Activated CD4-positive, alpha-beta T cell treated with anti-CD3 and anti-CD28 coated beads, Interleukin-2, amount 10 ng/mL, durations not matched to agents 24 days and 14 days (primary cell): ENCODE measurements at places on chromosomes 16 and 17.
A peak's percentile ranks its signal among the peaks of the same experiment; 100 is the strongest.

GRCh38 chr16:88374736-88375135, 8.0 kb upstream of the ZNF469 start:
- no peak for DNase-seq
- H3K4me1 ChIP-seq, result no peaks in the 10 kb centered on the region
- H3K27ac ChIP-seq, result no peak overlapping the region
- no peaks in the 10 kb centered on the region for H3K27me3 ChIP-seq
- no peak overlapping the region for H3K4me3 ChIP-seq

DNA sequence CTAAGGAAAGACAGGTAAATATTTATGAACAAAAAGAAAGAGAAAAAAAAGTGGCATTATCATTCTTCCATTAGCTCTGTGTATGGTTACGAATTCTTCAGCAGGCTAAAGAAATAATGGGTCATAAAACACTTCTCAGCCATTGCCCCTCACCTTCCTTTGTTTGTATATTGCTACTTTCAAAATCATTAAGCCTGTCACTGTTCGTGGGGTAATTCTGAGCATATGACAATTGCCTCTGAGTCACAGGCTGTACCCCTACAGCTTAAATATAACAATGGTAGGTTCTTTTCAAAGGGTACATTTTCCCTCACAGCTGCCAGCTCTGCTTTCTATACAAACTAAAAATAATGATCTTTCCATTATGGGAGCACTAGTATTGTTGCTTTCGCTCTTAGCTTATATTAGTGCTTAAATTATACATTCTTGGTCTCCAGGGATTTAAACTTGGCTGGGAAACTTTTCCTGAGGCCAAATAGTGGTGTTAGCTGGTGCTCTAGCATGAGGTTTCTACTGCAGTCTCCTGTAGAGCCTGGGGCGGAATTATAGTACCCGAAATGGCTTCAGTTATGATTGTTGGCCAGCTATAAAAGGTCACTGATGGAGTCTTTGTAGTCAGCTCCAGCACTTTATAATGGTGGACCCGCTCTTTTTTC, 74.7 kb upstream of the CDH11 start:
- H3K4me1 ChIP-seq, result no peaks in the 10 kb centered on the region
- H3K27me3 ChIP-seq, result no peaks in the 10 kb centered on the region
- H3K27ac ChIP-seq, result no peak overlapping the region
- no peak for DNase-seq
- no peak overlapping the region for H3K4me3 ChIP-seq

DNA sequence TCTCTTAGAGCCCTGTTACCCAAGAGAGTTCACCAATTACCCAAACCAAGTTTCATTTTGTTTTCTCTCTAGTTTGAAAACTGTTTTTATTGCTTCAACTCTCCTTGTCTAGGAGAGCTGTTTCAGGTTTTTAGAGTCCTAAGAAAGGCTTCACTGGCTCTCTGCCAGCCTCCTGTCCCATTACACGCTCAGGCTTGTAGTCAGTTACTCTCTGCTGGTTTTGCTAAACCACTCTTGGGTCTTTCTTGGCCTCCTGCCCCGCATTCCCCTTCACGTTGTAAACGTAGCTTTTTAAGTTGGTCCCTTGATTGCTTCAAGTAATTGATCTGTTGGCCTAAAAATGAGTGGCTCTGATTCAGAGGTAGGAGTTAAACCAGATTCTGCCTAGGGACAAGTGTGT, 529.1 kb downstream of the MAF start:
- DNase-seq, result no peak
- peaks cover 56% of the 10 kb centered on the region for H3K4me1 ChIP-seq
- no peak overlapping the region for H3K27ac ChIP-seq
- H3K36me3 ChIP-seq, result no peaks in the 10 kb centered on the region
- no peak overlapping the region for H3K4me3 ChIP-seq

DNA sequence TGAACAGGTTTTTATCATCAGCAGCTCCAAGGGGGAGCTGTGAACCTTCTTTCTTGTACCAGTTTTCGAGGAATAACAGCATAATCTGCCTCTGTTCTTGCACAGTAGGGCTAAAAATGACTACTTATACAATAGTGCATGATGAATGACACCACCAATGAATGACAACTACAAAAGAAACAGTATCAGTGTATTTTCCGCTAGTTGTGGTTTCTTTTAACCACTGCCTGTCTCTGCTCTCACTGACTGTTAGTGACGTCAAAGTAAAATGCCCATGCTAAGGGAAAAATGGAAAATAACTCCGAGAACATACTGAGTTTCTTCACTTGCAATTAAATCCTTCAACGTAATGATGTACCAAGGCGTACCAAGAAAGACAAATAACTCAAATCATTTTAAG, 294.9 kb downstream of the MAP2K6 start:
- H3K27ac ChIP-seq, result peak overlapping the region; percentile 37
- H3K36me3 ChIP-seq, result no peaks in the 10 kb centered on the region
- H3K4me3 ChIP-seq, result peak overlapping the region; percentile 10
- no peaks in the 10 kb centered on the region for H3K27me3 ChIP-seq
- DNase-seq, result peak; percentile 59

DNA sequence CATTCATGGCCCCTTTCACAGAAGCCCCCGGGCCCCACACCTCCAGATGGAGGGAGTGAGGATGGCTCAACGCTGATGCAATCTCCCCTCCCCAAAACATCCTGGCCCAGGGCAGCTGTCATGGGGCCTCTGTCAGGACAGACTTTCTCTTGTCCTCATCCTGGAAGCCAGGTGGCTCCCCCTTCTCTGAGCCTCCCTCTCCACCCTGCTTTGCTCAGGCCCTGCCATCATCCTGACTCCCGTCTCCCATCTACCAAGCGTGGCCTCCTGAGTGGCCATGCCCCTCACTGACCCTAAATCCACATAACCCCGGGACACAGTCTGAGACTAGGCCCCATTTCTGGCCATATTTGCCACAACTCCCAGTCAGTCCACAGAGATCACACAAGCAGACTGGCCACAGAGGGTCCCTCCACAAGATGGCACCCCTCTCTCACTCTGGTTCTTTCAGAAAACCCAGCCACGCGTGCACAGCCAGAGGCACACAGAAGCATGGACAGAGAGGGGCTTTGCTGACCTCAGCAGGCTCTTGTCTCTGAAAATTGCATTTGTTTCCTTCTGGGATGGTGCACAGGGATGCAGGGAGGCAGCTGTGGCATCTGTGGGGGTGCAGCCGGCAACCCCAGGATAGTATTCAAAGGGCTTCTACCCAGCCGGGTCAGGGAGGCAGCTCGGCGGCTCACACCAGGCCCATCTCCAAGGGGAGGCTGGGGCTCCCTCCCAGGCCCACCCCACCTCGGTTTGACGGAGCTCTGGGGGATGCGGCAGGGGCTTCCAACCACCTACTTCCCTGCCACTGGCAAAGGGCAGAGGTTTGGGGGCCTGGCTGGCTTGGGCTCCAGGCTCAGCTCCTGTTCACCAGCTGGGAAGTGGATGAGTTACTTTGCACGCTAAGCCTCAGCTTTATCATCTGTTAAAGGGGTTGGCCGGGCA, 16.9 kb downstream of the DOC2B start:
- H3K27me3 ChIP-seq, result no peaks in the 10 kb centered on the region
- no peak overlapping the region for H3K4me3 ChIP-seq
